ENCODE measurements at places on chromosomes 7 and 10. TPM values are rescaled to one million over a fixed set of nuclear protein-coding genes. Genes with fewer than 3 reads are reported as not detected.

GRCh38 chr10:13078912-13079775, 20.8 kb upstream of the OPTN start:
- no peak for DNase-seq

Gene PPP1R17
- not detected for total RNA-seq

Gene PIK3AP1
- total RNA-seq = 9.1 TPM

Gene MYL10
- total RNA-seq = not detected

Gene MINDY4
- 0.32 TPM for total RNA-seq

DNA sequence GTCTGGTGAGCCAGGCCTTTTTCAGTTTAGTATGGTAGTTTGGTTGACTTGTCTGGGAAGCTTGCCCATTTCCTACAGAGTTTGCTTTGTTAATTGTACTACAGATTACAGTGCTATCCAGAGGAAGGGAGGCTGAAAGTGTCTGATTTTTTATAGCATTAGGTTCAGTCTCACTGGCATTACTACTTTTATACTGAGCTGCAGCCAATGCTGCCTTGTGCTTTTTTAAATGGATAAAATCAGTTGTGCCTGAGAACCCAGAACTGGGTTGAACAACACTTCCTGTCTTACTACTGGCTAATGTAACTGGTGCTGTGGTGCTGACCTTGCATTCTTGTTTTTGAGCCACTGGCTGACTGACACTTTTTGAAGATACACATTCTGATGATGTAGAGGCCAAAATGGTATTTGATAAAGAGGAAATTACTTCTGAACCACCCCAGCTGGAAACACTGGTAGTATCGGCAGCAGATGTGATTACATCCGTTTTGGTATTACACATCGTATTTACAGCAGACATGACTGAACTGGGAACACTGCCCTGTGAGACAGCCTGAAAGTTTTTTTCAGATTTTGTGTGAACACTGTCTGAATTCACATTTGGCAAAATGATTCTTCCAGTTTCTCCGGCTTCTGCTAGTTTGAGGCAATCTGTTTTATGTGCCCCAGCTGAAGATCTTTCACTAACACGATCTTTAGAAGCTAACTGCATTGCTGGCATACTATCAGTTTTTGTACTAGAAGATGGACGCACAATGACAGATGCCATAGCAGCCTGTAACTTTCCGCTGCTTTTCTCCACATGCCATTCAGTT, 74.1 kb downstream of the NRBF2 start:
- DNase-seq = no peak

- DNase-seq = no peak
These were observed 190.0 kb downstream of the HPSE2 start for GRCh38 chr10:99045671-99046070.

DNA sequence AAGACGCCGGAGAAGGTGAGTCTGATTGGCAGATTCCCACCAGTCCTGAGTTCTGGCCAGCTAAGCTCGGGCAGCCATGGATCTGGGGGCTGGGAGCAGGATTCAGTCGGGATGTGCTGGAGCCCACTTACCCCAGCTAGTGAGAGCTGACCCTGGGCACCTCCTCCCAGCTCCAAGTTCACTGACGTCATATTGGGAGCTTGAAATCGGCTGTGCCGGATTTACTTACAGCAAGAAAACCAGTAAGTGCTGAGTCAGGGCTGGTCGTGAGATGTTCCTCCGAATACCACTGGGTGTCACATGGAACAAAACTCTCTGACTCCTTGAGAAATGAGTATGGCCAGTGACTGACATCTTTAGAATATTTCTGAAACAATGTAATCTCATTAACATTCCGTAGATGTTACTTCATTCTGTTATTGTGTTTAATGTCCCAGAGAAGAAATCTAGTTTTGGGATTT, 621.2 kb downstream of the SDK1 start:
- DNase-seq = no peak

GRCh38 chr7:32502728-32503127, 7.4 kb downstream of the AVL9 start:
- no peak for DNase-seq

Gene SLC18A2
- 0.09 TPM for total RNA-seq

GRCh38 chr7:125529249-125529648, 599.6 kb upstream of the POT1 start:
- no peak for DNase-seq

Gene SORCS3
- total RNA-seq = not detected

Gene ODAD2
- 0.20 TPM for total RNA-seq

DNA sequence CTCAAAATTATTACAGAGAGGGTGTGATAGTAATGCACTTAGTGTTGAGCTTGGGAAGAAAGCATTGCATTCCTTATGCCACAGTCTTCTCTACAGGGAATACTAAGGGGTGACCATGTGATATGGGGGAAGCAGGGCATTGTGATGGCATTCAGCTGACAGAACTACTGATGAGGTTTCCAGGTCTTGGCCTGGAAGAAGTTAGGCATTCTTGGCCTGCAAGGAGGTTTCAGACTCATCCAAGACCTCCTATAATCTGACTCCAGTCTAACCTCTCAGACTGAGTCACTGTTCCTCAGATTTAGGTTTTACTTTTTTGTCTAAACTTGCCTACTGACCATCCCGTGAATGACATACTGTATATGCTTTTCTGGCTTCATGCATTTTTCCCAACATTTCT, 7.9 kb downstream of the STMP1 start:
- no peak for DNase-seq

Gene CFAP70
- total RNA-seq = 0.36 TPM

GRCh38 chr10:98268694-98269431, 869 bp upstream of the LOXL4 start:
- no peak for DNase-seq

DNA sequence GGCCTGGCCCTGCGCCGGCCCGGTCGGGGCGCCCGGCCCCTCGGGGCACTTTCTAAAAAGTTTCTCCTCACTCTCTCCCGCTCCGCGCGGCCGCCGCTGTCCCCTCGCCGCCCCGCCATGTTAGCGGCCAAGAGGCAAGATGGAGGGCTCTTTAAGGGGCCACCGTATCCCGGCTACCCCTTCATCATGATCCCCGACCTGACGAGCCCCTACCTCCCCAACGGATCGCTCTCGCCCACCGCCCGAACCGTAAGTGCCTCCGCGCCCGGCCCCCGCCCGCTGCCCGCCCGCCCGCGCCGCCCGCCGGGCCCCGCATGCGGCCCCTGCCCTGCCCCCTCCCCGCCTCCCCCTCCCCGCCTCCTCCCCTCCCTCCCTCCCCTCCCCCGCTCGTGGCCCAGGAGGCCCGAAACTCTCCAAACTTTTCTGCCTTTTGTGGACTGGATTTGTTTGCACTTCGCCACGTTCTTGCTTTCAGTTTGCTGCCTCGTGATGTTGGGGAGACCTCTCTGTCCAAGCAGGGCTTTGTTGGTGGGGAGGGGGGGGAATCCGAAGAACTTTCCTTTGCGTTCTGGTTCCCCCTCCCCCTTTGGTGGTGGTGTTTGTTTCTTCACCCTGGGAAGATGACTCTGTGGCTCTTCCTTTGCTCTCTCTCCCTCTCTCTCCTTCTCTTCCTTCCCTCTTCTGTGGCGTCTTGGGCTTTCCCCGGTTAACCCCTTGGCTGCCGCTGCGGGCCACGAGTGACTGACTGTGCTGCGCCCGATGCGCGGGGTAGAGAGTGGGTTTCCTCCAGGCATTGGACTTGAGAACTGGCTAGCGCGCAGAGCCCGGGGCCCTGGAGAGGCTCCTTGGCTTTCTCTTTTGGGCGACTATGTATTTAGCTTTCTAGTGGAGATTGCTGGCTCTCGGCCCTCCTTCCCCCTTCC, 1.6 kb downstream of the TCF7L2 start:
- no peak for DNase-seq

GRCh38 chr7:96151889-96152288, 170.0 kb downstream of the SLC25A13 start:
- DNase-seq = no peak

DNA sequence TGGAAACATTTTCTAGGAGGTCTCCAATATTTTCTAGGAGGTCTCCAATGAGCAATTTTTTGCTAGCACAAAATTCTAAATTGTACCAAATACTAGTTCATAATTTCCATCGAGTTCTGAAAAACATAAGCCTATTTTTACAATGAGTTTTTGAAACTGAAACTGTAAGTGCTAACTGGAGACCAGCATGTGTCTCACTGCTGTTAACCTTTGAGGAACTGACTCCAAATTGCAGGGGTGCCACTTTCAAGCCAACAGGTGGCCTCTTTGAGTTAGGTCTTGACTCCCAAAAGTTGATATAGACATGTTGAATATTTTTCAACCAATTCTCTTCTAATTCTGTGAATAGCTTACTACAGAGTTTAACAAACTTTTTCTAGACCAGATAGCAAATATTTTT, 58.8 kb downstream of the CAV1 start:
- no peak for DNase-seq

GRCh38 chr10:137606-138005, 2.4 kb downstream of the ZMYND11 start:
- DNase-seq = no peak

DNA sequence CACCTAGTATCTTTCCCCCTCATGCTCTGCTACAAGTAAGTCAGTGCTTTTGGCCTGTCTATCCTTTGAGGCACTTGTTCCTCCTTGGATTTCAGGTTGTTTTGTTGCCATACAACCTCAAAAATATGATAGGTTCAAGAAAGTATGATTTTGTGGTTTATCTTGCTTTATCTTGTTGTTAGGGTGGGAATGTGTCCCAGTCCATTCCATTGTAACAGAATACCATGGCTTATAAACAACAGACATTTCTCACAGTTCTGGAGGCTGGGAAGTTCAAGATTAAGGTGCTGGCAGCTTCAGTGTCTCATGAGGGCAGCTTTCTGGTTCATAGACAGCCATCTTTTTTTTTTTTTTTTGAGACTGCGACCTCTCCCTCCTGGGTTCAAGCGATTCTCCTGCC, 72.1 kb downstream of the TMEM270 start:
- DNase-seq = no peak

GRCh38 chr7:47951374-47951773, 3.1 kb upstream of the PKD1L1 start:
- DNase-seq = no peak

DNA sequence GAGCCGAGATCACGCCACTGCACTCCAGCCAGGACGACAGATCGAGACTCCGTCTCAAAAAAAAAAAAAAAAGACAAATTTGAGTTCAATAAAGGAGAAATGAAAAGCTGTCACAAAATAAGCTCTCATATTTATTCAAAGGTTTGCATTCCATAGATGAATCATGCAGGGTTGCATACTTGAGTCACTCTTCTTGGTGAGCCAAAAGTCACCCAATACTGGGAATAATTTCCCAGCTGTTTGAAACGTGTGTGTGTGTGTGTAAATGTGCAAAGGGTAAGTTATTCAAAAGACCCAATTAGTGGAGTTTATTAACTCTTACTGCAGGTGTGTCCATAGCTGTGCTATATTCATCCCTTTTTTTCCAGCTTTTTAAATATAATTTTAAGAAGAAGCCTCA, 297.7 kb downstream of the CCDC3 start:
- DNase-seq = no peak

GRCh38 chr7:72038022-72038732, 374.0 kb downstream of the CALN1 start:
- DNase-seq = no peak

DNA sequence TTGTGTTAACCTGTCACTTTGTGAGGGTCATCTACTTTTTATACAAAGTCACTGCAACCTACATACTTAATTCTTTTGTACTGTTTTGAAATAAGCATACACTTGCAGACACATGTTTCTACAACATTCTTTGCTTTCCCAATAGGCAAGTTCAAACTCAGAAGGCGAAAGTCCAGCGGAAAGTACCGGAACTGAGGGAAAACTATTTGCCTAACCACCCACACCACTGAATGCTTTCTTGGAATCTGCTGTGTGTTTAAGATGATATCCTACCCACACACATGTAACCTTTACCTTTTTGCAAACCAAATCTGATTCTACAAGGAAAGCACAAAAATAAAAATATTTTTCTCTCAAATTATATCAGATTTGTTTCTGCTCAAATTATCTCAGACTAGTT, 139.4 kb upstream of the AGR3 start:
- DNase-seq = no peak

GRCh38 chr7:78080811-78081210, 282.2 kb downstream of the PHTF2 start:
- DNase-seq = no peak

Gene TBC1D12
- total RNA-seq = 0.82 TPM

DNA sequence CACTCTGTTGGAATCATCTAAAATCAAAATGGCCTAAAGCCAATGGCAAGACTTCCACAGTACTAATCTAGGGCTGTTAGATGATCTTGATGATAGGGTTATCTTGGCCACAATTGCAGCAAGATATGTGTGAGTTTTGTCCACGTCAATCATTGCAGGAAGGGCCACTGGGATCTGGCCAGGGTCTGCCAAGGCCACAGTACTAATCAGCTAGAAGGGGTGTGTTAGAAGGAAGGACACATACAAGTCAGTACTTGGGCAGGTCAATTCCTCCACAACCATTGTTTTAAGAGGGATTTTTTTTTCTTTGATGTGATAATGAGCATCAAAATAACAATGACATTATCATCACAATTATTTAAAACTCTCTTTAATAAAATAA, 1.6 kb downstream of the LMOD2 start:
- no peak for DNase-seq

DNA sequence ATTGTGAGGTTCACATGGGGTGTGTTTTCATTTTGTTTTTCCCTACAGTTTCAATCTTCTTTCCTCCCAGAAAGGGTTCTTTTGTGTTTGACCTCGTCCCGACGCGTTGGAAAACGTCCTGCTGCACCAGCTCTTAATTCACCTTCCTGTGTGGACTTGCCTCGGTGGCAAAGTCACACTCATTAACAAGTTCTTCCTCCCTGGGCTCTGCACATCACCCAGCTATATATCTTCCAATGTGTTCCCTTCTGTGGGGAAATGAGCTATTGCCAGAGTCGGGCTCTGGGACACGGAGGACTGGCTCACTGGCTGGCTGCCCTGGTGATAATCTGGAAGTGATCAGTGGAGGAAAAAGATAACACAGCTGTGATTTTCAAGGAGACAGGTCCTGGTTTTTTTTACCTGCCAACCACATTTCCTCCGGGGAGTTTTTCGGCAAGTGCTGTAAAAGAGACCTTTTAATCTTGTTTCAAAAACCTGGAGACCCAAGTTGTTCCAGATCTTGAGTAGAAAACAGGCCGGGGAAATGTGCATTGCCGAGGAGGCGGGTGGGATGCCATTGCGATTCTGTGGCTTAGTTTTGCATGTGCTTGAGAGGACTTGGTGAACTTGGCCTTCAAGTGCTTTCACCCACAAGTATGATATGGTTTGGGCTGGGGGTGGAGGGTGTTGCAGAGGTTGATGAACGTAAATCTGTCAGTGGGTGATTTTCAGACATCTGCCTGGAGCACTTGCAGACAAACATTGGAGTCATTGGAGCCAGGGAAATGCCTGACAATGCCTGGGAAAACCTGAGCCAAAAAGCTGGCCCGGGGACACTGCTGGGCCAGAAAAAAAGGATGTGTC, 96.5 kb upstream of the CREB5 start:
- DNase-seq = no peak

Gene FXYD4
- total RNA-seq = not detected

- no peak for DNase-seq
These were observed 212.8 kb downstream of the GRID1 start for GRCh38 chr10:86153751-86154150.

Gene MXI1
- total RNA-seq = 16.2 TPM
